ENCODE measurements at places on chromosomes 2 and 18.

- no peak for DNase-seq
Observed at GRCh38 chr2:202066875-202067274, 6.2 kb upstream of the KIAA2012 start.

GRCh38 chr2:171702781-171703556, 15.7 kb downstream of the DYNC1I2 start:
- DNase-seq, result peak; percentile 20

DNA sequence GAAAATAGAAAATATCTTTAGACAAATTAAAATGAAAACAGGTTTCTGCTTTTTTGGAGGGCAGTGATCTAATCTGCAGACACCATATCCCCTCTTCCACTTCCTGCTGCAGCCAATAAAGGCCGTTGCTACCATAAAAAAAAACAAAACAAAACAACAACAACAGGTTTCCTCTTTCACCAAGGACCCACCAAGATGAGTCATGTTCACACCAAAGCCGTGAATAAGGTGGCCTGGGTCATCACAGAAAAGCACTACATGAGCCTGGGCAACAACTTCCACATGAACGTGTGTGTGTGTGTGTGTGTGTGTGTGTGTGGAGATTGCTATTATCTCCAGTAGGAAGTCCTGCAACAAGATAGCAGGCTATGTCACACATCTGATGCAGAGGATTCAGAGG, 24.8 kb upstream of the TFCP2L1 start:
- DNase-seq, result no peak

- DNase-seq, result no peak
Observed at GRCh38 chr2:224813578-224813977, 97.4 kb upstream of the CCDC195 start.

- no peak for DNase-seq
Observed at GRCh38 chr2:4300616-4301015, 597.2 kb downstream of the DCDC2C start.

GRCh38 chr2:99279969-99280695, 20.9 kb downstream of the LYG1 start:
- no peak for DNase-seq

- DNase-seq, result no peak
Observed at GRCh38 chr2:78873526-78873925, 152.0 kb upstream of the REG3G start.

GRCh38 chr2:200107514-200108217, 152.3 kb downstream of the MAIP1 start:
- no peak for DNase-seq

DNA sequence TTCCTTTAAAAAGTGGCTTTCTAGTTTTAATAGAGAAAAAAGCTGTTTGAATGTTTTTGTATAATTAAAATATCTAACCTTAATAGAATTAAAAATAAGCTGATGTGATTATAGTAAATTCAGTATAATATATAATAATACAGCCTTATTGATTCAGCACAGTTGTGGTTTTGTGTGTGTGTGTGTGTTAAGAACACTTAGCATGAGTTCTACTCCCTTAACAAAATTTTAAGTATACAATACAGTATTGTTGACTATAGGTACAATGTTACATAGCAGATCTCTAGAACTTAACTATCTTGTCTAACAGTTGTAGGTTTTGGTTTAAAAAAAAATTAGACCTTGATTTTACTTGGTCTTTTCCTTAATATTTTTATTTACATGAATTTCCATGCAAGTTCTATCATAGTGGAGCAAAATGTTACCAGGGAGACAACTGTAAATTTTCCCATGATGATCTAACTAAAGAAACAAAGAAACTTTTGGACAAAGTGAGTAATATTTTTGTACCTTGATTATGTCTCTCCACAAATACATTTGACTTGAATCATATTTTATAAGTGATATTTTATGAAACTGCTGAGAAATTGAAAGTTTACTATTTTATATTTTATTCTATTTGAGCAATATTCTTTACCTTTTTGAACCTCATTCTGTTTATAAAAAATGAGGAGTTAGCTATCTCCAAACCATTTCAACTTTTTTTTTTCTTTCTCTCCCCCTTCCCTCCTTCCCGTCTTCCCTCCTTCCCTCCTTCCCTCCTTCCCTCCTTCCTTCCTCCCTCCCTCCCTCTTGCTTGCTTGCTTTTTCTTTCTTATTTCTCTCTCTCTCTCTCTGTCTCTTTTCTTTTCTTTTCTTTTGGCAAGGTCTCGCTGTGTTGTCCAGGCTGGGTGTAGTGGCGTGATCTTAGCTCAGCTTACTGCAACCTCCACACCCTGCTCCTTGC, 46.3 kb downstream of the ZC3H6 start:
- peak; percentile 59 for DNase-seq

- DNase-seq, result no peak
Observed at GRCh38 chr2:123362671-123363440, 662.2 kb upstream of the CNTNAP5 start.

GRCh38 chr2:95060446-95061118, 35.1 kb downstream of the MAL start:
- no peak for DNase-seq

- DNase-seq, result peak; percentile 33
Observed at GRCh38 chr2:237558961-237559641, 7.3 kb upstream of the PRLH start.

- DNase-seq, result no peak
Observed at GRCh38 chr2:172328103-172328841, 99.1 kb upstream of the ITGA6 start.

DNA sequence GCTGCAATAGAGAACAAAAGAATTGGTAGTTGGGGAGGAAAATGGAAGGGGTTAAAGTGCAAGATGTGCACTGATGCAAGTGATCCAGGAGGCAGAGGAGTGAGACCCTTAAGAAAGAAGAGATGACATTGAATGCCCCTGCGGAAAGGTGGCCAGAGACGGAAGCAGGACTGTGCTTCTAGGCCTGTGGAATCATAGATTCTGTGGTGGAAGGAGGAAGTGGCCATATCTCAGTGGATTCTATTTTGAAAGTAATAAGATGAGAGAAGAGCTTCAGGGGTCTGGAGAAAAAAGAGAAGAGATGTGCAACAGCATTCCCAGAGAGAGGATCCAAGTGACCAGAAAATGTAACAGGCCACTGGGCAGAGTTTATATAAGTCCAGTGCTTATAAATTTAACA, 18.6 kb upstream of the GYPC start:
- no peak for DNase-seq

- DNase-seq, result no peak
Observed at GRCh38 chr2:214995409-214995808, 143.0 kb downstream of the ABCA12 start.

GRCh38 chr18:413233-413632, 87.3 kb downstream of the COLEC12 start:
- peak; percentile 56 for DNase-seq

- no peak for DNase-seq
Observed at GRCh38 chr2:103818176-103818575, 1035.7 kb upstream of the POU3F3 start.

- DNase-seq, result no peak
Observed at GRCh38 chr2:203470371-203470770, 64.7 kb downstream of the RAPH1 start.

DNA sequence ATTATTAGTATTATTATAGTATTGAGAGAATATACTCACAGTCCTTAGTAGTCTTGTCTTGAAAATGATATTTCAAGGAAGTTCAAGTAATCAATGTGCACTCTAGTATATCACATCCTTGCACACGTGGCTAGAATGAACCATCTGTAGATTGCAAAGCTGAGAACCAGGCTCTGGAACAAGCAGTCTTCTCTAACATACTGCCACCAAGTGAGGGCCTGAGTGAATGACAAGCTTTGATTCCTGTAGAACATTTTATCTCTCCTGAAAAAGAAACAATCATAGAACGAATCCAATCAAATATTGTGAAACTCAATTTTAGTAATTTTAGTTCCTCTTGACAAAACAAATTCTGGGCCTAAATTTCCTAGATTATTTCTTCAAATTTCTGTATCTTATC, 55.3 kb upstream of the SULT1C3 start:
- DNase-seq, result peak; percentile 26

DNA sequence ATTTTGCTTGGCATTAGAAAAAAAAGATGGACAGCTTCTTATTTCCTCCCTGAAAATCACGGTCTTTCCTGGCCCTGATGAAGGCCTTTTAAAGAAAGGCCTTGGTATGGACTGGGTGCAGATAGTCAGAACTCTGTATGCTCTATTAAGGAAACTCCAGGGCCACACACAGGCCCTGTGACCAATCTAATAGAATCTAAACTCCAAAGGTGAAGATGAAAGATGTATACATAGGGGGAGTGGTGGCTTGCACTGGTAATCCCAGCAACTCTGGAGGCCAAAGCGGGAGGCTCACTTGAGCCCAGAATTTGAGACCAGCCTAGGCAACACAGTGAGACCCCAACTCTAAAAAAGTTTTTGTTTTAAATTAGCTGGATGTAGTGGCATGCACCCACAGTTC, 37.3 kb downstream of the OXER1 start:
- no peak for DNase-seq

DNA sequence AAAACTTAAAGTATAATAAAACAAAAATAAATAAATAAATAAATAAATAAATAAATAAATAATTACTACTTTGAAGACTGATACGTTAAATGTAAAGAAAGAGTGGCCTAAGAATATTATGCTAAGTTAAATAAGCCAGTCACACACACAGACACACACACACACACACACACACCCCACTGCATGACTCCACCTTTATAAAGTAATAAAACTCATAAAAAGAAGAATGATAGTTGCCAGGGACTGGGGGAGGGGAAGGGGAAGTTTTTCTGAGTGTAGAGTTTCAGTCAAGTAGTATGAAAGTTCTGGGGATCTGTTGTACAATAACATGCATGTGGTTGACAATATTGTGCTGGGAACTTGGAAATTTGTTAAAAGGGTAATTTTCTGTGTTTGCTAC, 1237.5 kb upstream of the GYPC start:
- DNase-seq, result no peak

DNA sequence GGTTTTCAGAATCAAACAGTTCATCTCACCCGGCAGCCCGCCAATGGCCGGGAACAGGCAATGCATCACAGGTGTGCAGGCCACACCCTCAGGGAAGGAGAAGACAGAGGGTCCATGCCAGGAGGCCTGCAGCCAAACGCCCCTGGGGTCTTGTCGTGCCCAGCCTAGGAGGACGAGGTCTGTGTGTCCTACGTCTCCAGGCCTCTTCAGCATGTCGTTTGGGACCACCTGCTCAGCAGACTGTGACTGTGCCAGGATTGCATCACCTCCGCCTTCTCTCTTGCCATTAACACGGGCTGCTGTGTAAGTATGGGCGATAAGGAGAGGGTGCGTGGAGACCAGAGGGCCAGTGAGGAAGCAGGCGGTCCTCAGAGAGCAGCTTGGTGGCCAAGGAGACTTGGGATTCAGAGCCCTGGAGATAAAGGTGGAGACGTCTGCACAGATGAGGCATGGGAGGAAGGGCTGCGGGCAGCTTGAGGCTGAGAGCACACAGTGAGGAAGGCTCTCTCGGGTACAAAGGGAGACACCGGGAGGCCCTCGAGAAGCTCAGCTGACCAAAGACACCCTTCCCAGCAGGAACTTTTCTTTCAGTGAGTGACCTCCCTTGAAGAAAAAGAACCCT, 37.4 kb upstream of the KLHL29 start:
- no peak for DNase-seq

GRCh38 chr2:172856606-172857005, 121.0 kb downstream of the RAPGEF4 start:
- DNase-seq, result no peak

DNA sequence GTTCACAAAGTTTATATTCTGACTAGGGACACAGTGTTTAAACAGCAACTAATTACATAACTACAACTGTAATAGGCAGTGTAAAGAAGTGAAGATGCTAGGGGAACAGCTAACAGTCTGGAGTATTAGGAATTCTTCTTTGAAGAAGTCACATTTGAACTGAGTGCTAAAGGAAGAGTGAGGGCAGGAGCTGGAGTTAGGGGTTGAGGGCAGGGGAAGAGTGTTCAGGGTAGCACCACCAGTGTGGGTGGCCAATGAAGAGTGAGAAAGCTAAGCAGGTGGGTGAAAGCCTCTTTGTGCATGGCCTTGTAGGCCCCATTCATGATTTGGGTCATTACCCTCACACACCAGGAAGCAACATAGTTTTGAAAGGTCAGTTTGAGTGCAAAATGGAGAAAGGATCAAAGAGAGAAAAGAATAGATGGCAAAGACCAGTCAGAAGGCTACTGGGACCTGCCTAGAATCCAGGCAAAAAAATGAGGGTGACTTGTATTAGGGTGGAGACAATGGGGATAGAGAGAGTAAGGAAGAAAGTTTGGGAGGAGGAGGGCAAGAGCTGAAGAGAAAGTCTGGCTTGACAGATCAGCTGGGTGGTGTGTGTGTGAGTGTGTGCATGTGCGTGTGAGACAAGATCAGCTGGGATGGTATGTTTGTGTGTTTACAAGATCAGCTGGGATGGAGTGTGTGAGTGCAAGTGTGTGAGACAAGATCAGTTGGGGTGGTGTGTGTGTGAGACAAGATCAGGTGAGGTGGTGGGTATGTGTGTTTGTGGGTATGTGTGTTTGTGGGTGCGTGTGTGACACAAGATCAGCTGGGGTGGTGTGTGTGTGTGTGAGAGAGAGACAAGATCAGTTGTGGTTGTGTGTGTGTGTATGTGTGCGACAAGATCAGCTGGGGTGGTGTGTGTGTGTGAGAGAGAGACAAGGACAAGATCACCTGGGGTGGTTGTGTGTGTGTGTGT, 43.6 kb upstream of the AGPS start:
- DNase-seq, result no peak

- no peak for DNase-seq
Observed at GRCh38 chr2:78051480-78051879, 529.3 kb upstream of the LRRTM4 start.

DNA sequence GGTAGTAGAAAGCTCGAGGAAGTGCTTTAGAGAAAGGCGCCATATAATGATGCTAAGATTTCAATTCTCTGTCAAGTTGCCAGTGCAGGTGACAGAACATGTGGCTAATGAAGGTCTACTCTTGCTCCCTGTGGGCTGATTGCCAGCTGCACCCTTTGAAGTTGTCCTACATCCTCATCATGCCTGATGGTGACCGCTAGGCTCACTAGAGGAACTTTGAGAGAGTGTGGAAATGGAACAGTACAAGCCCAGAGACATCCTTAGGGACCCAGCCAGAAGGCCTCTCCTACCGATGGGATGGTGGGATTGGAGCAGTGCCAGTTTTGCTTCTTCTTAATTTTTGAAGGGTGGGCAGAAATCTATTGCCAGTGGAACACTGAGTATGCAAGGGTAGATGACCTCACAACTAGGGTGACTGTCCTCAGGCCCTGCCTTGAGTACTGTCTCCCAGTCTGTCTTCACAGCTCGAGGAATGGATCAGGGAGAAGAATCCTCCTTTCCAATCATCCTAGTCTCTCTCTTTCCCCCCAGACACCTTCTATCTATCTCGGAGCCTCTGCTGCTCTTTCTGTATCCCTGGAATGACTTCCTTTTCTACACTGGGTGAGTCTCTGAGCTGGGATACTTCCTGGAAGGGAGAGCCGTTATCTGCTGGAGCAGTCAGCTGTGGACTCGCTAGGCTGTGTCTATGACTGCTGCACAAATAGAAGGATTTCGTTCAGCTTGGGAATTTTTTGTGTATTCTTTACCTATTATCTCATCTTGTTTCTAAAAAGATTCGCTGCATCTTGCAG, 33.5 kb downstream of the LGALSL start:
- no peak for DNase-seq

GRCh38 chr2:236577481-236578410, 8.1 kb downstream of the ACKR3 start:
- no peak for DNase-seq

GRCh38 chr2:162252153-162252552, 8.9 kb upstream of the FAP start:
- DNase-seq, result no peak
